Erythroblast (primary cell): ENCODE measurements at places on chromosomes 6 and 20.

DNA sequence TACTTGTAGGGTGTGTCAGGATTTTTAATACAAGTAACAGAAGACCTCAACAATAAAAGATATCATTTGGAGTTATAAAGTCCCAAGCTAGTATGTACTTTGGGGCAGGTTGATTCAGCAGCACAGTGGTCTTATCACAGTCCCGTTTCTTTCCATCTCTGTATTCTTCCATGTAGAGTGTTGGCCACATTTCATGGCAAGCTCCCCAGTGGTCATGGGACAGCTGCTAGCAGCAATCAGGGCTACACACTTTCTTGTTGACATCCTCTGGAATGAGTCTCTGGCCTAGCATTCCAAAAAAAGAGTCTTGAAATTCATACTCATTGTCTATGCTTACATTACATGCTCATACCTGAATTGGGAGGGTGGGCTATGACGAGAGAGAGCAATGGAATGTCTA is 53.2 kb downstream of the SOBP start:
- no peak for DNase-seq

DNA sequence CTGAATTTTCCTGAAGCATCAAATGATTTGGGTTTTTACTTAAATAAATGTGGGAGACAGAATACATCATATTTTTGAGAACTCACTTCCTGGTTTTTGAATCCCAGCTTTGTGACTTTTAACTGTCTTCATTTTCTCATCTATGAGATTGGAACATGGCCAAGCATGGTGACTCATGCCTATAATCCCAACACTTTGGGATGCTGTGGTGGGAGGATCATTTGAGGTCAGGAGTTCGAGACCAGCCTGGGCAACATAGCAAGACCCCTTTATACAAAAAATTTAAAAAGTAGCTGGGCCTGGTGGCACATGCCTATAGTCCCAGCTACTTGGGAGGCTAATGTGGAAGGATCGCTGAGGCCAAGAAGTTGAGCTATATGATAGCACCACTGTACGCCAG is 122.3 kb downstream of the QKI start:
- peak; percentile 18 for DNase-seq

DNA sequence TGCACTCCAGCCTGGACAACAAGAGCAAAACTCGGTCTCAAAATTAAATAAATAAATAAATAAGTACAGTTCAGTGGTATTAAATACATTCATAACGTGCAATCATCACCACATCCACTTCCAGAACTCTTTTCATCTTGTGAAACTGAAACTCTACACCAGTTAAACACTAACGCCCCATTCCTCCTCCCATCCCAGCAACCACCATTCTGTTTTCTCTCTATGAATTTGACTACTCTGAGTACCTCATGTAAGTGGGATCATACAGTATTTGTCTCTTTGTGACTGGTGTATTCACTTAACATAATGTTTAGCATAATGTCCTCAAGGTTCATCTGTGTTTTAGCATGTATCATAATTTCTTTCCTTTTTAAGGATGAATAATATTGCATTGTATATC is 29.1 kb upstream of the SCML4 start:
- no peak for DNase-seq

- peak; percentile 73 for DNase-seq
Observed at GRCh38 chr20:63955281-63955826, 862 bp downstream of the UCKL1 start.

- peak; percentile 75 for DNase-seq
Observed at GRCh38 chr20:50296450-50297375, 106.1 kb downstream of the CEBPB start.

DNA sequence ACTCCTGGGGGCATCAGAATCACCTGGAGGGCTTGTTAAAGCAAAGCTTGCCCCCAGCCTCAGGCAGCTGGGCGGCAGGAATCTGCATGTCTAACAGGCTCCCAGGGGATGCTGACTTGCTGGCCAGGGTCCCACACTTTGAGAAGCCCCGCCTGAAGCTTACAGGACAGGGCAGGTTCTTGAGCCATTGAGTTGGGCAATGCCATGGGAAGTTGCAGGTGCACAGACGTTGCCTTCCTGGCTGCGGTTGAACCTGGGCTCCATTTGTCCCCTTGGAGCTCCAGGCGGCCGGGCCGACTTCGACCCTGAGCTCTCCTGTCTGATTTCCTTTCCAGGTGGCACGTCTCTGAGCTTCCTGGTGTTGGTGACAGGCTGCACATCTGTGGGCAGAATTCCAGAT is 46.8 kb downstream of the SYNJ2 start:
- no peak for DNase-seq

DNA sequence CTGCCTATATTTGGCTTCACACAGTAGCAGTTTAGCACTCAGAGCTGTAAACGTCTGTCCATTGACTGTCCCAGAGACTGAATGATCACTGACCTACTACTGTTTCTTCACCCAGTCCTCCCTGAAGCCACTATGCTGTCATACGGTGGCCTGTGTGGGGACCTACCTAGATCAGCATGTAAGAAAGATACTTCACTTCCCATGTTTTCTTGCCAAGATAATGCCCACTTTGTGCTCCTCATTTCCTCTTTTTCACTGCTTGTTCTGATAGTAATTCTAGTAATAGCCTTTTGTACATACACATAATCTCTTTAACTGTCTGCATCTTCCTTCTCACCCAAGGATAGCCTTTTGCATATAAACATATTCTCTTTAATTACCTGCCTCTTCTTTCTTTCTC is 109.9 kb upstream of the TIAM2 start:
- DNase-seq: no peak

GRCh38 chr6:57324538-57324937 is 7.1 kb downstream of the PRIM2 start:
- peak; percentile 34 for DNase-seq

DNA sequence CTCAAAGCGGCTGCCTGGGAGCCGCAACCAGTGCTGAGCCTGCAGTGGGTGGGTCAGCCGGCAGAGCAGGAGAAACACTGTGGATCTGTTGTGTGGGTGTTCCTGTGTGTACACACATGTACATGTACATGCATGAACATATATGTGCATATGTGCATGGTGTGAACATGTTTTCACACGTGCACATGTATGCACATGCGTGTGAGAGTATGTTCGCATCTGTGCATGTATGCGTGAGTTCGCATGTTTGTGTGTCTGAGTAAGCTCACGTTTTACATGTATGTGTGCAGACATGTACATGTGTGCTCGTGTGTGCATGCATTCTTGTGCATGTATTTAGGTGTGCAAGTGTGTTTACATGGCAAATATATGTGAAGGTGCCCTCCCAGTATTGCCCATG is 302.6 kb downstream of the CDH4 start:
- DNase-seq: no peak

- DNase-seq: no peak
Observed at GRCh38 chr20:60249436-60249835, 291.2 kb downstream of the CDH26 start.

- no peak for DNase-seq
Observed at GRCh38 chr20:58511861-58512260, 3.3 kb downstream of the APCDD1L start.

DNA sequence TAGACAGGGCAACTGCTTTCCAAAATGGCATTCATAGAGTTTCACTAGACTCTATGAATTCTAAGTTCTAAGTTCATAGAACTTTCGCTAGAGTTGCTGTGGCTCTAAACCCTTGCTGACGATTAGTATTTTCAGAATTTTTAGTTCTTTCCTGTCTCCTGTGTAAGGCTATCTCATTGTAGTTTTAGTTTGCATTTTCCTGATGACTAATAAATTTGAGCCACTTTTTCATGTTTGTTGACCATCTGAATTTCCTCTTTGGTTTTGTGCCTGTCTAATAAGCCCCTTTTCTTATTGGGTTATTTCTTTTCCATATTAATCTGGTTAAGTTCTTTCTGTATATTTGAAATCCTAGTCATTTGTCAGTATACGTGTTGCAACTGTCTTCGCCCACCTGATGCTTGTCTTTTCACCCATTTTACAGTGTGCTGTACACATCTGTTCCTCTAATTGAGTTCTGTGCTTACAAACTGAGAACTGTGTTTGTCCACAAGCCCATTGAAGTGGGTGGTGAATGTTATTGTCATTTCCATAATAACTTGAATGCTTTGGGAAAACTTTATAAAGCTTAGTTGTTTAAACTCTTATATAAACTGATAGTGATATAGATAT is 177.7 kb upstream of the CDYL start:
- no peak for DNase-seq

GRCh38 chr6:54428431-54428830 is 120.2 kb downstream of the TINAG start:
- DNase-seq: no peak

DNA sequence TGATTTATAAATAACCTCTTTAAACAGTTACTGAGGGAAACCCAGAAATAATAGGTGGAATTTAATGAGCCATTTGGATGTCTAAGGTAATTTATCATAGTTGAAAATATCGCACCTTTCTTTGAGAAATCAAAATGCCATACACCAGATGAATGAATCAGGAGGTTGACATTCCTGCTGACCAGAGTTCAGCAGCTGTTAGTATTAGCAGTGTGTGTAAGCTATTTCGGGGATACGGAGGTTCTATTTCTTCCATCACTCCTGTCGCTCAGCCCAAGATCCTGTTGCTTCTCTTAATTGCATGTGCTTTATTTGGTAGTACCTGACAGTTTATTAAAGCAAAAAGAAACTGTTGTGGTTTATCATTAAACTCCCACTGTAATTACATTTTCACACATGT is 67.1 kb downstream of the HDGFL1 start:
- DNase-seq: no peak

DNA sequence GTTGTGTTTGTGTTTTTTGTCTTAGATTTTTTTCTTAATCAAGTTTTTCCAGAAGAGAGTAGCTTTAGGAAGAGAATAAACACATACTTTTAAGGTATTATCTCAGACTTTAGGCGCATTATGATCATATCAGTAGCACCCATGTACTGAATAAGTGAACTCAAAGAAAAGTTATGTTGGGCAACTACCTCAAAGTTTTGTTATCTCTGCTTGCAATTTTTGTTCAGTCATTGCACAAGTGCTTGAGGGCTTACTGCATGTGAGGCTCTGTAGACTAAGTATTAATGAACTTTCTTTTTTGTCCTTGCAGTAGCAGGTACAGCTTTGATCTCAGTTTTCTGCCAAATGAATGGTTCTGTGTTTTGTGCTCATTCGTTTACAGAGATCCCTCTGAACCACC is 189.0 kb downstream of the SLC16A10 start:
- peak; percentile 76 for DNase-seq

DNA sequence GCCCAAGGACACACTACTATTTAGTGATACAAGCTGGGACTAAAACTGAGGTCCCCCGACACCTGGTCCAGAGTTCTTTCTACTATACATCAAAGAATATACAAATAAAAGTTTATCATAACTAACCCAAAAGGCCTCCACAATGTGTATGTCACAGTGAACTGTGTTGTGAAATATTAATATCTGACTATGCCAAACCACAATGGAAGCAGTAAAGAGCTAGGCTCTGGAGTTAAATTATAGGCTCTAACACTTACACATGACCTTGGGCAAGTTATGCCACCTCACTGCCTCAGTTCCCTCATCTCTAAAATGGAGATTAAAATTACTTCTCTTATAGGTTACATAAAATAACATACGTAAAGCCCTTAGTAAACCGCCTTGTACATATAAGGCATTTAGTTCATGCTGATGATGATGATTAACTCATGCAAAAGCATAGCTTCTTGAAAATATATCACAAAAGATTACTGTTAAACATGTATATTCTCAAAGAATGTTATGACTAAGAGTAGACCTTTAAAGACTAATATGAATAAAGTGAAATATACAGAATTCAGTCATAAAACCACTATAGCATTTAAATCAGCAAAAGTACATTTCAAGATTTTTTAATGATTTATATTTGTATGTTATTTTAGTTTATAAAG is 5.7 kb downstream of the SUPT3H start:
- DNase-seq: no peak

GRCh38 chr6:797479-798077 is 104.6 kb upstream of the EXOC2 start:
- DNase-seq: peak; percentile 25
